ENCODE measurements at places on chromosomes 4 and X.

GRCh38 chr4:88225232-88226105 is 58.9 kb downstream of the PPM1K start:
- no peak for DNase-seq

- DNase-seq: no peak
These were observed 51.5 kb upstream of the ARHGAP24 start for GRCh38 chr4:85423431-85423830.

- peak; percentile 81 for DNase-seq
These were observed 32.0 kb downstream of the ATXN3L start for GRCh38 chrX:13287816-13288215.

GRCh38 chr4:107718351-107718965 is 1.6 kb downstream of the PAPSS1 start:
- no peak for DNase-seq

GRCh38 chrX:13473442-13474163 is 95.8 kb upstream of the EGFL6 start:
- DNase-seq: no peak

DNA sequence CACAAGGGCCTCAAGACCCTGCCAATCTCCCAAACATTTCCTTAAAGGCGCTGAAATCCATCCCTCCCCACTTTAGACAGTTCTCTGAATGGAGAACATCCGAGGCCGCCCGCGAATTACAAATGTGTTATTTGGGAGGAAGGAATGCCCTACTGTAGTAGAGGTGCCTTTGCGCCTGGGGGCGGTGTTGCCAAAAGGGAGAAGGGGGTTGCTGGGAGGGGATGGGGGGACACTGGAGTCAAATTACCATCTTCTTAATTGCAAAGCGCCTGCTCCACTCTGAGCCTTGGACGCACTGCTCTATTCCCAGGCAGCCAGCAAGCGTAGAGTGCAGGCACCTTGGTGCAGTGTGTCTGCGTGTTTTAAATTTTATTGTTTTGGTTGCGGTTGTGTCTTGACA is 2.7 kb downstream of the TMEM255A start:
- no peak for DNase-seq

- no peak for DNase-seq
These were observed 157.1 kb upstream of the FTHL17 start for GRCh38 chrX:31228909-31229308.

- DNase-seq: no peak
These were observed 895 bp upstream of the OPN1LW start for GRCh38 chrX:154142950-154143745.

DNA sequence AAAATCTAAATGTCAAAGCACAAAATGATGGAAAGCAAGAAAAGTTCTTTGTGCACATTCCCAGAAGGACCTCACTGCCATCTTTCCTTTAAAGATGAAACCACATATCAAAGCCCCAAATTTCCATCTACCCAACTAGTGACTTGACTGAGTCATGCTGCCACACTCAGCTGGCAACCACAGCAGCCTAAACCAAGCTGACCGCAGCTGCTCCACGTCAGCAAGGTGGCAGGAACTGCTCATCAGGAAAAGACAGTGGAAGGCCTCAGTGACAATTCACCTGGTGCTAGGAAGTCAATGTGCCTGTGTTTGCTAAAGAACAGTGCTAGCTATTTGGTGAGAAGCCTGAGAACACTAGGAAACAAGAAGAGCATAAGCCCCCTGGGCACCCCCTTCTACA is 26.1 kb downstream of the ACOX3 start:
- DNase-seq: no peak

DNA sequence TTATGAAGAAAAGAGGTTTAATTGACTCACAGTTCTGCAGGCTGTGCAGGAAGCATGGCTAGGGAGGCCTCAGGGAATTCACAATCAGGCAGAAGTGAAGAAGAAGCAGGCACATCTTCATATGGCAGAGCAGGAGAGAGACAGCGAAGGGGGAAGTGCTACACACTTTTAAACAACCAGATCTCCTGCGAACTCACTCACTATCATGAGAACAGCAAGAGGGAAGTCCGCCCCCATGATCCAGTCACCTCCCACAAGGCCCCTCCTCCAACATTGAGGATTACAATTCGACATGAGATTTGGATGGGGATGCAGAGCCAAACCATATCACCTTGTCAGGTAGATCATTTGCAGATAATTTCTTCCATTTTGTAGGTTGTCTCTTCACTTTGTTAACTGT is 555.5 kb upstream of the MAGEB2 start:
- DNase-seq: no peak

Data from fibroblast of skin of left biceps (primary cell).